Body of pancreas (tissue), 4 donors: ENCODE measurements at places on chromosomes 11 and 22. TPM values are rescaled to one million over a fixed set of nuclear protein-coding genes. Genes with fewer than 3 reads are reported as not detected.

GRCh38 chr11:122664188-122664587, 8.7 kb downstream of the UBASH3B start:
- no peak overlapping the region for H3K27ac ChIP-seq
- H3K27me3 ChIP-seq: no peaks in the 10 kb centered on the region
- H3K4me3 ChIP-seq: no peak overlapping the region

- no peak overlapping the region for H3K27ac ChIP-seq
- H3K4me1 ChIP-seq: peaks cover 12% of the 10 kb centered on the region
- no peaks in the 10 kb centered on the region for H3K27me3 ChIP-seq
- no peak overlapping the region for H3K4me3 ChIP-seq
Measured at GRCh38 chr11:2740275-2740940, 40.6 kb upstream of the KCNQ1OT1 start.

- peaks cover 22% of the 10 kb centered on the region for H3K4me1 ChIP-seq
- H3K4me3 ChIP-seq: peak overlapping the region; percentile 87
- DNase-seq: peak; percentile 49
- no peaks in the 10 kb centered on the region for H3K27me3 ChIP-seq
- no peaks in the 10 kb centered on the region for H3K36me3 ChIP-seq
Measured at GRCh38 chr11:119093942-119094815, 7.5 kb downstream of the DPAGT1 start.

Gene KIRREL3
- 0.26 TPM for total RNA-seq

- no peaks in the 10 kb centered on the region for H3K36me3 ChIP-seq
- H3K27me3 ChIP-seq: no peaks in the 10 kb centered on the region
- H3K4me3 ChIP-seq: no peak overlapping the region
- no peak overlapping the region for H3K27ac ChIP-seq
Measured at GRCh38 chr11:12968826-12969225, 40.3 kb upstream of the RASSF10 start.

DNA sequence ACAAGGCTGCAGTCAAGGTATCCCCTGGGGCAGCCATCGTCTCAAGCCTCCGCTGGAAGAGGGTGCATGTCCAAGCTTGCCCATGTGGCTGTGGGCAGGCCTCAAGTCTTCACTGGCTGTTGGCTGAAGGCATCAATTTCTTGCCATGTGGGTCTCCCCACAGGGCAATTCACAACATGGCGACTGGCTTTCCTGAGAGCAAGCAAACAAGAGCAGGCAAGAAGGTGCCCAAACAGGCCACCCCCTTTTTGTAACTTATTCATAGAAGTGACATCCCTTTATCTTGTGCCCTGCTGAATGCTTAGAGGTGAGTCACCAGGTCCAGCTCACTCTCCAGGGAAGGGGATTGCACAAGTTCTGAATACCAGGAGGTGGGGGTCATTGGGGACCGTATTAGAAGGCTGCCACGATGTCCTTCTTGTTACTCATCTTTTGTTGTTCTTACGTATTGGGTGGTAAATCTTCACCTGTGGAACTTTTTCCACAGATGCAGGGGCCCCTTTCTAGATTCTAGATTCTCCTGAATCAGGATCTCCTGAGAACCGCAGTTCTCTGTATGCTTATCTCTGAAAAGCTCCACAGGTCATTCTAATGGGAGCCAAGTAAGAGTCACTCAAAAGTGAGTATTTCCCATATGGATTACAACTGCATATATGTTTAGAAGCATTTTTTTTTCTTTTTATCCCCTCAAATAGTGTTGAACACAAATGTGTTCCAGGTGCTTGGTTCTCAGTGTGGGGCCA, 44.2 kb upstream of the MICAL2 start:
- H3K4me3 ChIP-seq: no peak overlapping the region
- no peak for DNase-seq
- peaks cover 11% of the 10 kb centered on the region for H3K4me1 ChIP-seq
- H3K27me3 ChIP-seq: no peaks in the 10 kb centered on the region
- no peaks in the 10 kb centered on the region for H3K36me3 ChIP-seq

DNA sequence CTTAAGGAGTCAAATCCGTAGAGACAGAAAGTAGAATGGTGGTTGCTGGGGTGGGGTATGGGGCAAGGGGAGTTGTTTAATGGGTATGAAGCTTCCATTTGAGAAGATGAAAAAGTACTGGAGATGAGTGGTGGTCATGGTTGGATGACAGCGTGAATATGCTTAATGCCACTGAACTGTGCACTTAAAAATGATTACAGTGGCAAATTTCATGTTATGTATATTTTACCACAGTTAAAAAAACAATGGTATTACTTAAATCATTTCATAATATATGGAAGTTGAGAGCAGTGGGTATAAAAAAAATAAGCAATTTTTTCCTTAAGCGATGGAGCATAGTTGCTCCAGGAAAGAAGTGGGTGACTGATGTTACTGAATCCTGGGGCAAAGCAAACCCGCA, 67.1 kb downstream of the C22orf31 start:
- no peak for DNase-seq
- no peaks in the 10 kb centered on the region for H3K36me3 ChIP-seq
- no peak overlapping the region for H3K4me3 ChIP-seq
- H3K4me1 ChIP-seq: peaks cover 6% of the 10 kb centered on the region

- H3K4me1 ChIP-seq: no peaks in the 10 kb centered on the region
- no peak for DNase-seq
- H3K36me3 ChIP-seq: no peaks in the 10 kb centered on the region
- H3K27ac ChIP-seq: no peak overlapping the region
- no peak overlapping the region for H3K4me3 ChIP-seq
Measured at GRCh38 chr11:29481738-29482137, 535.1 kb downstream of the KCNA4 start.

DNA sequence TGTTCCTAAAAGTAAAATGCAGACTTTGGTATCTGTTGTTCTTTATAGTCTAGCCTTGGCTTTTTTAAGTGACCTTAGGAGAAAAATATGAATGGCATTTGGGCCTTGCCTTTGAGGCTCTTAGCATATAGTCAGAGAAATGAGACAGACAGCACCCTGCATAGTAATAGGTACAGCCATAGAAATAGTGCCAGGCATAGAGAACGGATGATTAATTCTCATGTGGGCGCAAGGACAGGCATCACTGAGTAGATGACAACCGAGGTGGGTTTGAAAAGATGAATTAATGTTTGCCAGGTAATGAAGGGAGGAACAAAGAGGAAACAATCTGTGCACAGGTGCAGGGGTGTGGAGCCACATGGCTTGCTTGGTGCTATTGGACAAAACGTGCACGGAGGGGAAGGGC, 90.5 kb downstream of the BMAL1 start:
- H3K27me3 ChIP-seq: no peaks in the 10 kb centered on the region
- H3K4me3 ChIP-seq: no peak overlapping the region
- H3K27ac ChIP-seq: no peak overlapping the region
- peaks cover 26% of the 10 kb centered on the region for H3K36me3 ChIP-seq
- no peak for DNase-seq
- no peaks in the 10 kb centered on the region for H3K4me1 ChIP-seq

- no peaks in the 10 kb centered on the region for H3K27me3 ChIP-seq
- no peak overlapping the region for H3K4me3 ChIP-seq
- peaks cover 85% of the 10 kb centered on the region for H3K4me1 ChIP-seq
- DNase-seq: no peak
- no peaks in the 10 kb centered on the region for H3K36me3 ChIP-seq
Measured at GRCh38 chr11:120215634-120216033, 4.8 kb downstream of the OAF start.

GRCh38 chr22:28397306-28397705, 282.3 kb downstream of the TTC28 start:
- H3K4me3 ChIP-seq: no peak overlapping the region
- no peak overlapping the region for H3K27ac ChIP-seq
- H3K4me1 ChIP-seq: peaks cover 10% of the 10 kb centered on the region
- no peaks in the 10 kb centered on the region for H3K27me3 ChIP-seq

Gene KIF18A
- total RNA-seq: 0.52 TPM

Gene UBQLN3
- total RNA-seq: 1.3 TPM

DNA sequence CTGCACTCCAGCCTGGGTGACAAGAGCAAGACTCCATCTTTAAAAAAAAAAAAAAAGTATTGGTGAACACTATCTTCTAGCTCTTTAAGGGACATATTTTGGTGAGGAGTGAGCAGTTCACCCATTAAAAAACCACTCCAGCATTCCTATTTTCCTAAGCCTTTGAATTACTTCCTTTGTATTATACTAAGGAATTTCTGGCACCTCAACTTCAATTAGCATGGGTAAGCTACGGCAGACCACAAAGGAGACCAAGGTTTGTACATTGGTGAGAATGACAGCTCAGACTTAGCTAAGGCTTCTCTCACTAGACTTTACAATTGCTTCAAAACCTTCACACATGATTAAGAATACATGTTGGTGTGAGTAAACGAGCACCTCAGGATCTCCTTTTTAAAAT, 57.0 kb upstream of the BIRC3 start:
- H3K27ac ChIP-seq: no peak overlapping the region
- no peak for DNase-seq
- no peak overlapping the region for H3K4me3 ChIP-seq
- no peaks in the 10 kb centered on the region for H3K27me3 ChIP-seq
- H3K4me1 ChIP-seq: no peaks in the 10 kb centered on the region

GRCh38 chr11:82842019-82842418, 58.2 kb downstream of the PRCP start:
- no peaks in the 10 kb centered on the region for H3K36me3 ChIP-seq
- DNase-seq: no peak
- H3K27ac ChIP-seq: no peak overlapping the region
- no peaks in the 10 kb centered on the region for H3K4me1 ChIP-seq
- no peak overlapping the region for H3K4me3 ChIP-seq
- no peaks in the 10 kb centered on the region for H3K27me3 ChIP-seq

Gene CST6
- not detected for total RNA-seq

Gene GSTT2
- not detected for total RNA-seq

DNA sequence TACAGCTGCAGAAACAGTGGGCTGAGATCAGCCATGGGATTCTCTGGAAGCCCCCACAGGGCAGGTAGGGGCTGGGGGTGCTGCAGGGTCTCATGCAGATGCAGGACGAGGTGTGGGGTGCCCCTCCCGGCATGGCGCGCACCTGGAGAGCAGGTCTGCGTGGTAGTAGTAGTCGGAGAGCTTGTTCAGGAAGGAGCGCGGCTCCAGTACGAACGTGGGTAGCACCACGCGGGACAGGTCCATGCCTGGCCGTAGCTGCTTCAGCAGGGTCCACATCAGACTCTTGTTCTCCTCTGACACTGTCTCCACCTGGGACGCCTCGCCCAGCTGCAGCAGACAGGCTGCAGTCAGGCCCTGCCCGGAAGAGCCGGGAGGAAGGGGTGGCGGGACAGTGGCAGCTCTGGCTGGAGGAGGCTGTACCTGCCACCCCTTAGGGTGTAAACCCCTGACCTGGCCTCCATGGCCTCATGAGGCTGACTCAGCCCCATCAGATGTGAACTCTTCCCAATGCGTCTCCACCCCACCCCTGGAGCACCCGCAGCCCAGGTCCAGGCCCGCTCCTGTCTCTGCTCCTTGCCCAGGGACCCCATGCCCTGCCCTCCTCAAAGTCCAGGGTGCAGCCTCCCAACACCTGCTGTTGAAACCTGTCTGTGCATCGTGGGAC, 47.0 kb upstream of the CARS1 start:
- H3K27me3 ChIP-seq: no peaks in the 10 kb centered on the region
- no peaks in the 10 kb centered on the region for H3K4me1 ChIP-seq
- no peak overlapping the region for H3K4me3 ChIP-seq
- DNase-seq: no peak

DNA sequence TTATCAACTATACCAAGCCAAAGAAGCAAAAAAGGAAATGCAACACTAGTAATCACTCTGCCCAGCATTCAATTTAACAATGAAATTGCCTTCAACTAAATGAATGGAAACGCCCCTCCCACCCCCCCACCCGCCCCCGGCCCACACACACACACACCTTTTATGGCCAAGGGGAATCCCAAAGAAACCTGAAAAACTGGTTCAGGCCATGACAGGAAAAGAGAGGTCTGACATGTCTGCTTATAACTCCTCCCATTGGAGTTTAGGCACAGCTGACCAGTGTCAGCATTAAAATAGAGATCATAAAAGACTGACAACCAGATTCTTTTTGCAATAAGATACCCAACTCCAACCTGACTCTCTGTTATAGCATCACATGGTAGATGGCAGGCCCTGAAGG, 42.6 kb downstream of the ACER3 start:
- H3K27me3 ChIP-seq: no peaks in the 10 kb centered on the region
- no peak overlapping the region for H3K27ac ChIP-seq
- no peaks in the 10 kb centered on the region for H3K36me3 ChIP-seq
- DNase-seq: no peak
- H3K4me1 ChIP-seq: no peaks in the 10 kb centered on the region
- H3K4me3 ChIP-seq: no peak overlapping the region

- no peaks in the 10 kb centered on the region for H3K27me3 ChIP-seq
- peaks cover 35% of the 10 kb centered on the region for H3K4me1 ChIP-seq
- no peaks in the 10 kb centered on the region for H3K36me3 ChIP-seq
- no peak for DNase-seq
- H3K4me3 ChIP-seq: no peak overlapping the region
- H3K27ac ChIP-seq: peak overlapping the region; percentile 98
Measured at GRCh38 chr11:47267876-47268275, 2.1 kb upstream of the MADD start.

- no peak for DNase-seq
- H3K27me3 ChIP-seq: no peaks in the 10 kb centered on the region
- H3K4me3 ChIP-seq: no peak overlapping the region
- H3K36me3 ChIP-seq: no peaks in the 10 kb centered on the region
- peak overlapping the region; percentile 27 for H3K27ac ChIP-seq
Measured at GRCh38 chr11:68077617-68078582, 39.1 kb downstream of the TCIRG1 start.

Gene OR4S2
- total RNA-seq: not detected

Gene ACO2
- total RNA-seq: 75.5 TPM

GRCh38 chr11:15489281-15489680, 374.6 kb downstream of the INSC start:
- H3K4me1 ChIP-seq: peaks cover 9% of the 10 kb centered on the region
- H3K27me3 ChIP-seq: no peaks in the 10 kb centered on the region
- H3K36me3 ChIP-seq: no peaks in the 10 kb centered on the region
- DNase-seq: no peak
- no peak overlapping the region for H3K4me3 ChIP-seq

Gene KLHL35
- 4.6 TPM for total RNA-seq

DNA sequence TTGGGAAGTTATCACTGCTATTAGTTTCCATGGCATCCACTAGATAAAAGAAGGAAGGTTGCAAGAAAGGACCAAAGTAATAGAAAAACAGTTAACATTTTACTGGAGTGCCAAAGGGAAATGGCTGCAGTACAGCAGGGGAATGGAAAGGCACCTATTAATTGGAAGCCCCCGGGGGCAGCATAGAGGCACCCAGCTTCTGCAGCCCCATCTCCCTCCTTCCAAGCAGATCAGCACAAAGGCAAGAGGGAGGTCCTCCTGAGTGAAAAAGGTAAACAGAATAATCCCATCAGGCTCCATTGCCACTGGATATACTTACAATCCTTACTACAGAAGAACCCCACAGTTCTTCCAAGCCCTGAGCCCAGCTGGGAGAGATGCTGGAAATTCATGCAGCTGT, 887.1 kb downstream of the DLG2 start:
- no peaks in the 10 kb centered on the region for H3K27me3 ChIP-seq
- H3K4me1 ChIP-seq: no peaks in the 10 kb centered on the region
- H3K36me3 ChIP-seq: no peaks in the 10 kb centered on the region
